Cortex of kidney (tissue), 1 donor: ENCODE measurements at places on chromosomes 11 and 22.
A peak's percentile ranks its signal among the peaks of the same experiment; 100 is the strongest.

GRCh38 chr11:102733232-102733875 lies 8.6 kb upstream of the MMP8 start:
- no peak for DNase-seq

- DNase-seq = no peak
Observed at GRCh38 chr11:86624366-86624765, 48.0 kb downstream of the ME3 start.

DNA sequence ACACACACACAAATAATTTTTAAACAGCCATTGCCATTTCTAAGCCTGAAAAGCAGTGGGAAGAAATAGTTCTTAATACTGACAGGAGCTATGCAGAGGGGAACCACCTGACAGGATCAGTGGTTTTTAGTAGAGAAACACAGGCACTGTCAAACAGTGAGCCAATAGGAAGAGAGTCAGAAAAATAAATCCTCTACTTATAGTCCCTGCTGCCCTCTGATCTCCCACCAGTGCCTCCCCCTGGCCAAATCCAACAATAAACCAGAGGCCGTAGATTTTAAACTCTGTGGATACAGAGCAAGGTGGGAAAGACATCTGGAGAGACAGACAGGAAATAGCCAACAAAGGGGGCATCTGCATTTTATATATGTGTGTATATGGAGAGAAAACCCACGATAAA lies 7.9 kb upstream of the OR56B4 start:
- no peak for DNase-seq

DNA sequence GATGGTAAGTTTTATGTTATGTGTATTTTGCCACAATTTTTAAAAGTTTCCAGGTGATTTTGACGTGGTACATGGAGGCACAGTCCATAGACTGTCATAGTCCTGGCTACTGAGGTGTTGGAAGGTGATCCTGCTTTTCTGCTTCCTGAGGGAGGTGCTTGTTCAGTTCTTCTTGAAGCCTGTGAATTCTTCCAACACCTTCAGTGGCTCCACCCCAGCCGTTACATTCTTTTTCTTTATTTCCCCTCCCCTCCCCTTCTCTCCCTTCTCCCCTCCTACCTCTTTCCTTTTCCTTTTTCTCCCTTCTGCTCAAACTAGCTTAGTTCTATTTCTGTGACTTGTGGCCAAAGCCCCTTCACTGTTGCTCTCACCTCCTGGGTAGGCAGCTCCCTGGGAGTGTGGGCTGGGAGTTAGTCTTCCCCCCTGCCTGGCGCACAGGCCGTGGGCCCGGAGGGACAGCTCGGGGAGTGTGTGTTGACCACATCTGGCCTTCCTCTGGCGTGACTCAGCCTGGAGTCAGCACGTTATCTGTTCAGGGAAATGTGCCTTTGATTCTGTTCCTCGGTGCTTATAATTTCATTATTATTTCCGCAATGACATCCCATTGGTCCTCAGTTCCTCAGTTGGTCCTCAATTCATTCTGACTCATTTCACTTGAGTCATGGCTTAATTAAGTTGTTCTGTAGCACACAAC lies 566.2 kb downstream of the TBC1D22A start:
- no peak for DNase-seq

DNA sequence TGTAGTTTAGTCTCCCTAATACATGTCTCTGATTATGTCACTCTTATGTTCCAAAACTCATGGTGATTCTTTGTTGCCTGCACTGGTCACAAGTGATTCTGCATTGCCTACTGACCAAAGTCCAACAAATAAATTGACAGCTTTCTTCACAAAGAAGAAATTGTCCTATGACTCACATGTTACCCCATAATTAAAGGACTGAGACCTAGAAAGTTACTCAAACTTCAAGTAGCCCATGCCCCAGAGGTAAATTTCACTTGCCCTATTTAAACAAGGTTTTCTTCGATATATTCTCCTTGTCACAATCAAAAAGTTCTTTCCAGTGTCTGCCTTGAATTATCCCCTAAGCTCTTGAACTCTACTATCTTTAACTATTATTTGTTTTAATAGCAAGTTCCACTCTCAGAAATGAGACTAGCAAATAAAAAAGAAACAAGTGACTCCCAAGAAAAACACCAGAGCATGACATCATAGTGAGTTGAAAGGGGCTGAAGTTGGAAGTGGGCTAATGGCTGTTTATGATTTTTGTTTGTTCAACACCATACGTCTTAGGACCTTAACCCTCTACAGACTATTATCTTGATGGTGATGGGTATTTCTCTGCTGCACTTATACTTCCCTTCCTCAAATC lies 94.5 kb upstream of the BLID start:
- DNase-seq = no peak

GRCh38 chr11:76753950-76754349 lies 29.2 kb upstream of the TSKU start:
- DNase-seq = no peak

DNA sequence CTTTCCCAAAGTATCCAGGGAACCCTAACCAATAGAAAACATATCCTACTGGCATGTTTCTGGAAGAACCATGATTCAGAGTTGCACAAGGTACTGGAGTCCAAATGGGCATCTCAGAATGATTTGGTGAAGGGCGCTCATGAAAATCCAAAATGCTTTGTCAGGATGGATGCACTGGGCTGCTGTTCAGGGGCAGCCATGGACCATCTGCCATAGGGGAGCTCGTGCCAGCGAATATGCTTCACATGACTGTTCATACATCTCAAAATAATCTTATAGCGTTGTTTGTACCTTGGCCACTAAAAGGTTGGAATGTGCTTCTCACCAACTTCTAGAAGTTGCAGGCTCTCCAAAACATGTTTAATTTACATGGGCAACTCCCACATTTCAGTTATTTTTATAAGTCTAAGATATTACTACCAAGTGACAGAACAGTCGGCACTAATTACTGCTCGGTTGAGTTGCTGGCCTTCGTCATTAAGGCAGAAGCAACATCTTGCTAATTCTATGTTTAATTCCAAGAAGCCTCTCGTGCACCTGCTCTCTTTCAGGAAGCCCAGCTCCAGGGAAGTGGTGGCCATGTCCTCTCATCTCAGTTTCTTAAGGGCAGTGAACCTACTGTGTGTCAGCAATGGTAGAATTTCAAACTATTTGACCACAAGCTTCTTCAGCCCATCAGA lies 1497.7 kb downstream of the TBC1D22A start:
- no peak for DNase-seq

- DNase-seq = no peak
Observed at GRCh38 chr22:42459287-42460063, 27.3 kb upstream of the NFAM1 start.

DNA sequence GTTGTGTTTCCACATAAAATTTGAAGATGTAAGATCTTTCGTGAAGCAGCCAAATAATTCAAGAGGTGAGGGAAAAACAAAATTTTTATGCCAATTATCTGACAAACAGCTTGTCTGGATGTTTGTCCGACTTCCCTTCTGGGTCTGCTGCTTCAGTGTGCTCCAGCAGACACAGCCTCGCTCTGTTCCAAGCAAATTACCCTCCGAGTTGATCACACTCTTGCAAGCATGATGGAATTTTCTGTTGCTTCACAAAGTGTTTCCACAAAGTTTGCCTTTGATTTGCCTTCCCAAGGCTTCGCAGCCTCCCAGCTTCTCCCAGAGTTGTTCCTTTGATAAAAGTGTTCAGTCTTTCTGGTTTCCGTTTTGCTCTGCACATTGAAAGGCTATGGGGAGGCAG lies 78.4 kb upstream of the SEZ6L start:
- no peak for DNase-seq

DNA sequence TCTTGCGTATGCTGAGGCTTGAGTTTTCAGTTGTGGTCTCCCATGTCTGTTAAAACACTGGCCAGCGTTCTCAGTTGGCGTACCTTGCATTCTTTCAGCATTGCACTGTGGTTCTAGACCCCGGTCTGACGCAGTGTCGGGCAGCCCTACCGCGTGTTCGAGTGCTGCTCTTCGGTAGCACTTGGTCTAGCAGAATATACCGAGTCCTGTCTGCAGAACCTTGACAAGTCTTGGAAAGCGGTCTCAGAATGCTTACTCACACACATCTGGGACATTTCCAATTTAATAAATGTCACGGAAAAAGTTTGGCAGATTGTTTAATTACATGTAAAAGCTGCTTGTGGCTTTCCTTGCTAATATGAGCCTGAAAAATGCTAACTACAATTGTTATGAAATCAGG lies 32.6 kb downstream of the PPFIA1 start:
- DNase-seq = no peak

GRCh38 chr11:20087118-20087521 lies 73.2 kb downstream of the DBX1 start:
- DNase-seq = no peak

GRCh38 chr11:122627745-122628144 lies 27.8 kb upstream of the UBASH3B start:
- DNase-seq = no peak

DNA sequence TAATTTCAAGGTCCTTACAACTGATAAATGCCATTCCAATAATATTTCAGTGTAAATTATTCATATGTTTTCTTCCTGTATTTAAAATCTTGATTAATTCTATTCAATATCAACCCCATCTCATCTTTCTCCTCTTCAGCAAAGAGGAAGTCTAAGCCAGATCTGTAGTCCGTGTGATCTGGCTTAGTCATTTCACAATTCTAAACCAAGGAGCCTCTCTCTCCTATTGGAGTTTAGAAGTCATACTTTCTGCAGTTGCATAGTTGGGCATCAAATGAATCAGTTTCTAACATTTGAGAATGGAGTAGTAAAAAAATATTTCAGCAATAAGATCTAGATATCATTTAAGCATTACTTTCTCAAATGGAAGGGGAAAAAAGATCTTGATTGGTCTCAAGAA lies 354.9 kb downstream of the JRKL start:
- DNase-seq = no peak

- no peak for DNase-seq
Observed at GRCh38 chr22:23534851-23535717, 45.0 kb downstream of the IGLL1 start.

GRCh38 chr11:32962016-32962415 lies 53.7 kb upstream of the DEPDC7 start:
- DNase-seq = no peak

GRCh38 chr11:101176381-101176780 lies 46.8 kb upstream of the PGR start:
- DNase-seq = no peak

- no peak for DNase-seq
Observed at GRCh38 chr22:47382164-47382890, 619.9 kb downstream of the TBC1D22A start.

GRCh38 chr22:49214976-49215375 lies 612.7 kb downstream of the BRD1 start:
- no peak for DNase-seq

DNA sequence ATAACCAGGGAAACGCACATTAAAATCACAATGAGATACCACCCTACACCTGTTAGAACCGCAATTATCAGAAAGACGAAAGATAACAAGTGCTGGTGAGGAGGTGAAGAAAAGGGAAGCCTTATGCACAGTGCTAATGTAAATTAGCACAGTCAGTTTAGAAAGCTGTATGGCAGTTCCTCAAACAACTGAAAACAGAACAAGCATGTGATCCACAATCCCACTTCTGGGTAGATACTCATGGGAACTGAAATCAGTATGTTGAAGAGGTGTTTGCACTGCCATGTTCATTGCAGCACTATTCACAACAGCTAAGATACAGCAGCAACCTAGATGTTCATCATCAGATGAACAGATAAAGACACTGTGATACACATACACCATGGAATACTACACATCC lies 75.0 kb upstream of the CCND1 start:
- no peak for DNase-seq

- no peak for DNase-seq
Observed at GRCh38 chr11:69640260-69640994, 529 bp upstream of the CCND1 start.

GRCh38 chr11:118129471-118130172 lies 23.0 kb downstream of the SCN4B start:
- DNase-seq = no peak

DNA sequence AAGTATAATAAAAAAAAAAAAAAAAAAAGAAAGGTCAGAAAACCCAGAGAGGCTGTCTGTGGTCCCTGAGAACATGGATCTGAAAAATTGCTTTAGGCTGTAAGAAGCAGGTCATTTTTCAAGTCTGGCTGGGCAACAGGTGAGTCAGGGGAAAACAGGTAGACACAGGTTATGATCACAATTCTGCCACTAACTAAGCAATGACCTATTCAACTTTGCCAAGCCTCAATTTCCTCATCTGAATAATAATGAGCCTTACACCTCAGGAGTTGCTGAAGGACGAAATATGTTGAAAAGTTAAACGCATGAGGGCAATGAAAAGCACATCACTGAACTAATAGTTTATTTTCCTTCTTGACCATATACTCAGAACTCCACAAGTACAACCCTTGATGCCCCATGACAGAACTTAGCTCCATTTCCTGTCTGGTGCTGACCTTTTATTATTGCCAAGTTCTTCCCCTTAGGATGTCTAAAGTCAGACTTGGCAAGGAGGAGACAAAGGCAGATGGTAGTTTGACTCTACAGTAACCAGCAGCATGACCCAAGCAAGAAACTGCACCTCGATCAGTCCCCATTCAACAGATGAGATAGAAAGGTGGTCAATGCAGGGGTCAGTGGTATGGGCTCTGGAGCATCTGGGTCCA lies 93.6 kb downstream of the SYN3 start:
- DNase-seq = no peak

- DNase-seq = no peak
Observed at GRCh38 chr11:14938936-14939335, 33.2 kb downstream of the CALCA start.

- no peak for DNase-seq
Observed at GRCh38 chr22:23119494-23120414, 22.0 kb downstream of the RSPH14 start.

- no peak for DNase-seq
Observed at GRCh38 chr11:103830205-103830604, 206.2 kb upstream of the DDI1 start.

- DNase-seq = peak; percentile 95
Observed at GRCh38 chr11:64778473-64779298, at the start of gene SF1. Gene SF1, minus strand, starts transcription at chr11:64778542. Its CDS starts 150 bp downstream, at chr11:64778392.

DNA sequence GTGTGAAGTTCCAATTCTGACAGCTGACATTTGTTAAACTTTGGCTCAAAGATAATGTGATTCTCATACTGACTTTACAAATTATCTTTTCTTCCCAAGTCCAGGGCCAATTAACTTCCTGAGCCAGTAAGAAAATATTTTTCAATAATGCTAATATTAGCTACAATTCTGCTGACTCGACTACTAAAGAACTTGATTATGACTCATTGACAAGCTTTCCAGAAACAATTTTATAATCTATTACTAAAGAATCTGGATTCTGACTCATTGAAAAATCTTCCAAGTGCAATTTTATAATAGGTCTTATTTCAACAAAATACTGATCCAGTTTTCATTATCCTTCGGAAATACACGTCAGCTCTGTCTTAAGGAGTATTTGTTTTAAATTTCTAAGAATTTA lies 12.9 kb upstream of the XKR3 start:
- no peak for DNase-seq

- no peak for DNase-seq
Observed at GRCh38 chr22:36365020-36365411, 22.8 kb downstream of the MYH9 start.

DNA sequence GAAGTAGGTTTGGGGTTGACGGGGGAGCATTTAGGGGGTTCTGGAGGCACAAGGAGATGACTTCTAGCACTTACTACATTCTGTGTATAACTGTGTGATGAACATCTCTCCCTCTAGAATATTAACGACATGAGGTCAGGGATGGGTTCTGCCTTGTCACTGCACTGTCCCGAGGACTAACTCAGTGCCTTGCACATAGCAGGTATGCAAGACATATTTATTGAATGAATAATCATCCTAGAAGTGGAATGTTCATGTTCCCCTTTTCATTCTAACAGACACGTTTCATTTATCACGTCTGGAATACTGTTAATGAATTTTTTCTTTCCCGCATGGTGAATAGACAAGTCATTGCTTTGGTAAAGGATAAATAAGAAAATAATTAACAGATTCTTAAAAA lies 12.6 kb downstream of the SYT13 start:
- DNase-seq = no peak

- no peak for DNase-seq
Observed at GRCh38 chr11:59009661-59010060, 70.4 kb downstream of the GLYATL1 start.
